ENCODE measurements at places on chromosomes 5 and 9.

DNA sequence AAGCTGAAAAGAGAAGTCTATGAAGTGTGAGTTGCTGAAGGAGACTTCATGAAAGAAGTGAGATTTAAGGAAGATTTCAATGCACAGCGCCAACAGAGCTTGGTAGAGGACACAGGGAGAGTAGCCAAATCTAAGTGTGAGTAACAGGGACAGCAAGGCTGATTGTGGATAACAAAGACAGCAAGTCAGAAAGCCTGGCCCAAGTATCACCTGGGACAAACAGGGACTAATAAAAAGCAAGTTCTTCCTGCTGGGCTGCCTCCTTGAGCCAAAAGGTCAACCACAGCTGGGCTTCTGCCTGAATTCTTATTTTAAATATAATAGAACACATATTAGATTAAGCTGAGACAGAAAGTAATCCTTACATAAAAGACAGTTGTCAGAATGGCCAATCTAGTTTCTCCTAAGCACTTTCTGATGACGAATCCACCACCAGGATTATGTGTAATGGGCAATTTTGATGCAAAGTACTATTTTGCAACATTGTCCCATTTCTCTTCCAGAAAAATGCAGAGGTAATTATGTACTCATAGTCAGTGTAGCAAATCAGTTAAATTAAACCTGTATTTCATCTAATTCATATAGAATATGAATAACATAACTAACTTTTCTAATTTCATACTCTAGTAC is 73.8 kb downstream of the MAPKAP1 start:
- DNase-seq = no peak

DNA sequence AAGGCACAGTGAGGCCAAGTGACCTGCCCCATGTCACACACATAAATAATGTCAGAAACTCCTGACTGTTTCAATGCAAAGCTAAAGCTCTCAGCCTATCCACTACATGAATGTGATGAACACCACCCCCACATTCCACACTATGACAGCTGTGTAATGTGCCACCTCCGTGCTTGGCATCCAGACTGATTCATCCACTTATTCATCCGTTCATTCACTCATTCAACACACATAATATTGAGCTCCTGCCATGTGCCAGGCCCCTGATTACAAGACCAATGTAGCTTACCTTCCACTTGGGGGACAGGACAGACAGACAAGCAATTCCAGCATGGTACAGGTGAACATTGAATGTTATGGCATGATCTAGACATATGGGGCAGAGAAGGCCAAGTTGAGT is 46.2 kb upstream of the FABP6 start:
- DNase-seq = no peak

- no peak for DNase-seq
Observed at GRCh38 chr5:148542812-148543211, 111.5 kb downstream of the HTR4 start.

- no peak for DNase-seq
Observed at GRCh38 chr5:40150896-40151295, 528.8 kb upstream of the PTGER4 start.

DNA sequence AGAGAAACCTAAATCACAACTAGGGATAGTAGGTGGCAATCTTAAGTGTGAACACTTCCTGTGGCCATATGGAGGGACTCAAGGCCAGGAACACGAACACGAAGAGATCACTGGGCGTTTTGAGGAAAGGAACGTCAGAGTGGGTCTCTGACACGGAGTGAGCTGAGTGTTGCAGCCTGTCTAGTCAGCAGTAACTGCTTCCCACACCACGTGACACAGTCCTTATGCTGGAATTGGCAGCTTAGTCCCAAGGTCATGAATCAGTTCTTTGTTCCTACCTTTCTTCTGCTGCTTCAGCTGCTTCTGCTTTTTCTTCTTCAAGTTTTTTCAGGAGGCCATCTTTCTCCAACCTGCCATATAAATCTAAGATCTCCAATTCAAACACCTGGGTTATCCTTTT is 18.2 kb downstream of the SPACA9 start:
- DNase-seq = no peak

DNA sequence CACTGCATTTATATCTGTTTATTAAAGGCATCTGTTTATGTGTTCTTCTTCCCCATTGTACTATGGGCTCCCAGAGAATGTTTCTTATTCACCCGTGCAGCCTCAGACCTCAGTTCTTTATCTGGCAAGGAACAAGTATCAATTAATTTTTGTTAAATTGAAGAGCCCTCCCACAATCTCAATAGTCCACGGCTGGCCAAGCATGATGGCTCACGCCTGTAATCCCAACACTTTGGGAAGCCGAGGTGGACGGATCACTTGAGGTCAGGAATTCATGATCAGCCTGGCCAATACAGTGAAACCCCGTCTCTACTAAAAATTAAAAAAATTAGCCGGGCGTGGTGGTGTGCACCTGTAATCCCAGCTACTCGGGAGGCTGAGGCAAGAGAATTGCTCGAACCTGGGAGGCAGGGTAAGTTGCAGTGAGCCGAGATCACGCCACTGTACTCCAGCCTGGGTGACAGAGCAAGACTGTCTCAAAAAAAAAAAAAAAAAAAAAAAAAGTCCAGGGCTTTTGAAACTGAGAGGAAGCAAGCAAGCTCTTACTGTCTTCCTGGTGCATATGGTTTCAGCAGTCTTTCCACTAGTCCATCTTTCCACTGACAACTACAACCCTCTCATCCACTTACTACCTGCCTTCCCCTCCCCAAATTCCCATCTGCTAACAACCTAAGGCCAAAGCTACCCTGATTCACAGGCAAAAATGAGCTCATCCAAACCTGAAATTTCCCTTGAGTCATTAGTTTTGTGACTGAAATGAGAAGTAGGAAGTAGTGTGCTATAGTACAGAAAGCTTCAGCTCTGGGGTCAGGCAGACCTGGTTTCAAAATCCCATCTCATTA is 2.3 kb upstream of the HK3 start:
- no peak for DNase-seq

- no peak for DNase-seq
Observed at GRCh38 chr9:134204991-134205578, 40.7 kb upstream of the RNU6ATAC start.

Measured in activated naive CD4-positive, alpha-beta T cell treated with anti-CD3 and anti-CD28 coated beads, Interleukin-2, amount 50 U/mL, for 16 hours (primary cell).